ENCODE measurements at places on chromosomes 3 and 15.
A peak's percentile ranks its signal among the peaks of the same experiment; 100 is the strongest.

- DNase-seq: peak; percentile 93
These were observed 2.0 kb downstream of the WNT5A start for GRCh38 chr3:55484801-55485791.

DNA sequence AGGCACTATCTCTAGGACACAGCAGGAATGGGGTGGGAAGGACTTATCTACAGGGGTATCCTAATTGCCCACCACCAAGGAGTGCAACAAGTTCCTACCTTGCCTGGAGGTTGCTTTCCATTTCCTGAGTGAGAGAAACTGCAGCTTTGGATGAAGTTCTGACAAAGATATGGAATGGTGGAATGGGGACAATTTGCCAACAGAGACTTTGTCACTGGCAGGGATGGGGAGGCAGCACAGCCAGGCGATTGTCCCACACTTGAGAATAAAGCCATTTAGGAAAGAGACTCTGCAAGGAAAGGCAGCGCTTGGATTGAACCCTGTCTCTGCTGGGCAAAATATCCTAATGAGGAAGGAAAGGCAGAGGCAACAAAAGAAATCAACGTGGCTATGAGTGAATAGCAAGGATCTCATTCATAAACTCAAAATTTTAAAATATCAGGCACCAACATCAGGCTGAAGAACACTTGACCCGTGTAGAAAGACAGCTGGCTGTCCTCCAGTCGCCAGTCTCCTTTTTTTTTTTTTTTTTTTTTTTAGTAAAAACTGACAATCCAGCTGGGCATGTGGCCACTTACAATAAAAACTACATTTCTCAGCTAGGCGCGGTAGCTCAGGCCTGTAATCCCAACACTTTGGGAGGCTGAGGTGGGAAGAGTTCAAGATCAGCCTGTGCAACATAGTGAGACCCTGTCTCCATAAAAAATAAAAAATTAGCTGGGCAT lies 31.6 kb upstream of the PDE8A start:
- no peak for DNase-seq

- DNase-seq: no peak
These were observed 62.8 kb upstream of the ADCY5 start for GRCh38 chr3:123511726-123512125.

DNA sequence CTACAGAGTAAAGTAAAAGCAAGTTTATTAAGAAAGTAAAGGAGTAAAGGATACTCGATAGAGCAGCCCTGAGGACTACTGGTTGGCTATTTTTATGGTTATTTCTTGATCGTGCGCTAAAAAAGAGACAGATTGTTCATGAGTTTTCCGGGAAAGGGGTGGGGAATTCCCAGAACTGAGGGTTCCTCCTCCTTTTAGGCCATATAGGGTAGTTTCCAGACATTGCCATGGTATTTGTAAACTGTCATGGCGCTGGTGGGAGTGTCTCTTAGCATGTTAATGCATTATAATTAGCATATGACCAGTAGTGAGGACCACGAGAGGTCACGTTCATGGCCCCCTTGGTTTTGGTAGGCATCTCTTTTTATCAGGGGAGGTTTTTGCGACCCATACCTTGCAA lies 213.1 kb downstream of the OSBPL10 start:
- no peak for DNase-seq

- DNase-seq: no peak
These were observed 57.9 kb downstream of the CMSS1 start for GRCh38 chr3:99875581-99875928.

- peak; percentile 81 for DNase-seq
These were observed 4.8 kb downstream of the VIPR1 start for GRCh38 chr3:42507252-42507651.

- no peak for DNase-seq
These were observed 972 bp downstream of the UBA5 start for GRCh38 chr3:132661101-132661500.
